ENCODE measurements at places on chromosomes 5 and 9.

- no peak overlapping the region for H3K4me3 ChIP-seq
- no peaks in the 10 kb centered on the region for H3K4me1 ChIP-seq
- no peaks in the 10 kb centered on the region for H3K27me3 ChIP-seq
- H3K27ac ChIP-seq = no peak overlapping the region
- H3K36me3 ChIP-seq = no peaks in the 10 kb centered on the region
Measured at GRCh38 chr5:102971676-102972293, 148.2 kb downstream of the GIN1 start.

DNA sequence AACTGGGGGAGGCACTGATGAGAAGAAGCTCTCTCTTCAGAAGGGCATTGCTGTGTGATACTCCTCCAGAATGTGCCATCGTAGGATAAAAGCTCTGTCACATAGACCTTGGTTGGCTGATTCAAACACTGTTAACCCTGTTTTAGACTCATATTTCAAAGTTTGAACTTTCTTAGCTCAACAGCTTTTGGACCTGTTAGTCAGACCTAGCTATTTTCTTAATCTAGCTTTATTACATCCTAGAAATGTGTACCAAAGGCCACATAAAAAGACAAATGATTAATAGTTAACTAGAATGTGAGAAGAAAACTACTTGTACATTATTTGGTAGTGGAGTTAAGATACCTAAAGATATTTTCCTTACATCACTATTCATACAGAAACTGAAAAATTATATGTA is 4.3 kb downstream of the RHOBTB3 start:
- no peak overlapping the region for H3K4me3 ChIP-seq
- no peak for DNase-seq
- no peak overlapping the region for H3K27ac ChIP-seq
- H3K4me1 ChIP-seq = peaks cover 37% of the 10 kb centered on the region
- peaks cover 12% of the 10 kb centered on the region for H3K36me3 ChIP-seq
- peaks cover 21% of the 10 kb centered on the region for H3K27me3 ChIP-seq

DNA sequence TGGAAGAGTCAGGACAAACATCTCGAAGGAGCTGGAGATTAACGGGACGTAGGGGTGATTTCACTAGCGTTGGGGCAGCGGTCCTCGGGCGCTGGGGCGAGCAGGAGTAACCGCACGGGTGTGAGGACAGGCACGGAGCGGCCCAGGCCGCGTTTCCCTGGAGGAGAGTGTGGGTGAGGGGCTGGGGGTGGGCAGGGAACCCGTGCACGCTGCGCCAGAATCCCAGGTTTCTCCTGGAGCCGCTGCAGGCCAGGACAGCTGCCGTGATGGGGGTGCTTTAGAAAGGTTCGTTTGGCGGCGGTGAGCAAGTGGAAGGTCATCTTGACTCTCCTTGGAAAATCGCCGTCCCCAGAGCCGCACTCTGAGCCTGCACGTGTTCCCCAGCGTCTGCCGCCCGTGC is 290.2 kb upstream of the IRX1 start:
- no peak for DNase-seq
- no peaks in the 10 kb centered on the region for H3K27me3 ChIP-seq
- H3K4me3 ChIP-seq = no peak overlapping the region
- no peaks in the 10 kb centered on the region for H3K36me3 ChIP-seq

DNA sequence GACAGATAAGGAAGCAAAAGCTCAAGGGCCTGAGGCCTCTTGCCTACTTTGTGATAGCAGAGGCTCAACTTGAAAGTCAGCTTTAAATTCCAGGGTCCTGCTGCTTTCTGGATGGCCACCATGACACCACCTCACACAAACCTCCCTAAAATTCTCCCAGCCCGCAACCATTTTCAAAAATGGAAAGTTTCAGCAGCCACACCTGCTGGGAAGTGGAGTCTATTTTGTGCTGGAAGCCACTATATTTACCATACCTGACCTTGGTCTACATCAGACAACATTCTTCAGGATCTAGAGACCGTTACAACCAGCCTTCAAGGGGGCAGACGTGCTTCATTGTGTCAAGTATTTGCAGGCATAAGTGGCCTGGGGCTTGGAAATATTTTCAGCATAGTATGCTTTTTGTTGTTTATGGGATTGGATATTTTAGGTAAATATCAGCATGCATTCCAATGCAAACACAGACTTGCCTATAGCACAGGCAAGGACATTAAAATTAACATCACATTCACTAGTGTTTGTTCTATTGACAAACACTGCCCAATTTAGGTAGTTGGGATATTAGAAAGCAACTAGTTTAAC is 50.9 kb downstream of the BOD1 start:
- peaks cover 12% of the 10 kb centered on the region for H3K36me3 ChIP-seq
- peaks cover 28% of the 10 kb centered on the region for H3K27me3 ChIP-seq
- H3K4me3 ChIP-seq = no peak overlapping the region
- H3K27ac ChIP-seq = no peak overlapping the region
- no peak for DNase-seq
- H3K4me1 ChIP-seq = no peaks in the 10 kb centered on the region

DNA sequence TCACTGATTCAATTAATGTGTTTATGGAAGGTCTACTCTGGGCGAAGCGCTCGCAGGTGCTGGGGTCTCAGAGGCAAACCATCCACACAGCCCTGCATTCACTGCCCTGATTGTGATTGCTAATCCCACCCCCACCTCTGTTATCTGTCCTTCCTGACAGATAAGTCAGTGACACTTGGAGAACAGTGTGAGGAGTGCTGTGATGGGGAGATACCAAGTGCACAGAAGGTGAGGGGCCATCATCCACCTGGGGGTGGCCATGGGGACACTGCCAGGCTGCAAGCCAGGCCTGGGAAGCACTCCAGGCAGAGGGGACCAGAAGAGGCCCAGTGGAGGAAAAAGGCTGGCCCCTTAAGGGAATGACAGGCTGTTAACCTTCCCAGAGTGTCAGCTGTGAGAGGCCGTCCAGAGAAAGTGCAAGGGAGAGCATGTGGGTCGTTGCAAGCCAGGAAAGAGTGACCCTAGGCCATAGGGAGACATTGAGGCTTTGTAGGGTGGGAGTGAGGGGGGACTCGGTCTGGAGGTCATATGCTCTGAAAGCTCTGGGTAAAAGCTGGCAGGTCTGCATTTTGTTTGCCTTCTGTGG is 18.0 kb downstream of the IL9 start:
- peaks cover 10% of the 10 kb centered on the region for H3K27me3 ChIP-seq
- no peaks in the 10 kb centered on the region for H3K4me1 ChIP-seq
- no peaks in the 10 kb centered on the region for H3K36me3 ChIP-seq
- no peak overlapping the region for H3K4me3 ChIP-seq

DNA sequence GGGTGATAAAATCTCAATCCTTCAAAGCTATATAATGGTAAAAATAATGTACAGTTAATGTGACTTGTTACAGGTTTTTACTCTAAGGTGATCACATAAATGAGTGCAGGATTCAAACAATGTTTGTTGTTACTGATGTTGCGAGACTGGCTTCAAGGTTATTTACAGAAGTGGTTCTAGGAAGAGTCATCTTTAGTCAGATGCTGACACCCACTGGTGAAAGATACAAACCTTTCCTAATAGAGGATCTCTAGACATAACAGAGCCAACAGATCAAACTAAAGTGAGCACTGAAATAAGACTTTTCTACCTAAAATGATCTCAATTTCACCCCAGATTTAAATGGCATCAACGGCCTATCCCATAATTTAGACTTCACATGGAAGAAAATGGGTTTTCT is 20.2 kb downstream of the ARSB start:
- no peak overlapping the region for H3K27ac ChIP-seq
- H3K4me1 ChIP-seq = no peaks in the 10 kb centered on the region
- H3K27me3 ChIP-seq = no peaks in the 10 kb centered on the region
- H3K36me3 ChIP-seq = peaks cover 13% of the 10 kb centered on the region
- H3K4me3 ChIP-seq = no peak overlapping the region

DNA sequence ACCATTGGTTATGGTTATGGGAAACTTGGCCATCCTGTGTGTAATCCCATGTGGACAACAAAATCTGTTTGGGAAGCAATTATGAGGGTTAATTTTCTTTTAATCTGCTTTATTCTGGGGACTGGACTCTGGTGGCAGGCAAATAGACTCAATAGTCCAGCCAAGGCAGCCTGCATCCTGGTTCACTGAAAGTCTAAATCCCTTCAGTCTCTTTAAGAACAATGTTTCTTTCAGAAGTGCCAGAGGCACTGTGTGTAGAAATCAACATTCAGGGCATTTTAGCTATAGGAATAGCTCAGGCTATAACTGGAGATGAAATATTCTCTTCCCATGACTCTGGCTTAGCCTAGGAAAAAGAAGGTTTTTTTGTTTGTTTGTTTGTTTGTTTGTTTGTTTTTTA is 118.0 kb downstream of the SPATA31D1 start:
- H3K27ac ChIP-seq = no peak overlapping the region
- DNase-seq = no peak
- no peak overlapping the region for H3K4me3 ChIP-seq
- H3K36me3 ChIP-seq = peaks cover 2% of the 10 kb centered on the region

DNA sequence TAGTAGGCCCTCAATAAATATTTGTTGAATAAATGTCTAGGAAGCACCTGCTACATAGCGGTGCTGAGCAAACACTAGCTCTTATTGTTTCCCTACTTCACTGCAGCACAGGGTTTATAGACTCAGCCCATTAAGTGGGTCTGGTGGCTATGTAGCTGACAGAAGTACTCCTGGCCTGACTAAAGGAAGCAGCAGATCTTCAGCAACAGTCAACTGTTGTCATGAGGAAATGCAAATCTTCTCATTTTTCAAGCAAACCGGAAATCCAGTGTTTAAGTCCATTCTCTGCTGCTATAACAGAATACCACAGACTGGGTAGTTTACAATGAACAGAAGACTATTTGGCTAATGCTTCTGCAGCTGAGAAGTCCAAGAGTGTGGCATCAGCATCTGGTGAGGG is 2.8 kb upstream of the TEX10 start:
- peaks cover 39% of the 10 kb centered on the region for H3K4me1 ChIP-seq
- no peak for DNase-seq
- H3K27ac ChIP-seq = no peak overlapping the region
- H3K27me3 ChIP-seq = no peaks in the 10 kb centered on the region
- H3K4me3 ChIP-seq = no peak overlapping the region
- H3K36me3 ChIP-seq = peaks cover 15% of the 10 kb centered on the region

GRCh38 chr5:18970000-18970399 is 1018.0 kb downstream of the CDH18 start:
- no peaks in the 10 kb centered on the region for H3K27me3 ChIP-seq
- no peak overlapping the region for H3K4me3 ChIP-seq
- H3K4me1 ChIP-seq = no peaks in the 10 kb centered on the region
- no peak overlapping the region for H3K27ac ChIP-seq
- no peaks in the 10 kb centered on the region for H3K36me3 ChIP-seq
- DNase-seq = no peak

DNA sequence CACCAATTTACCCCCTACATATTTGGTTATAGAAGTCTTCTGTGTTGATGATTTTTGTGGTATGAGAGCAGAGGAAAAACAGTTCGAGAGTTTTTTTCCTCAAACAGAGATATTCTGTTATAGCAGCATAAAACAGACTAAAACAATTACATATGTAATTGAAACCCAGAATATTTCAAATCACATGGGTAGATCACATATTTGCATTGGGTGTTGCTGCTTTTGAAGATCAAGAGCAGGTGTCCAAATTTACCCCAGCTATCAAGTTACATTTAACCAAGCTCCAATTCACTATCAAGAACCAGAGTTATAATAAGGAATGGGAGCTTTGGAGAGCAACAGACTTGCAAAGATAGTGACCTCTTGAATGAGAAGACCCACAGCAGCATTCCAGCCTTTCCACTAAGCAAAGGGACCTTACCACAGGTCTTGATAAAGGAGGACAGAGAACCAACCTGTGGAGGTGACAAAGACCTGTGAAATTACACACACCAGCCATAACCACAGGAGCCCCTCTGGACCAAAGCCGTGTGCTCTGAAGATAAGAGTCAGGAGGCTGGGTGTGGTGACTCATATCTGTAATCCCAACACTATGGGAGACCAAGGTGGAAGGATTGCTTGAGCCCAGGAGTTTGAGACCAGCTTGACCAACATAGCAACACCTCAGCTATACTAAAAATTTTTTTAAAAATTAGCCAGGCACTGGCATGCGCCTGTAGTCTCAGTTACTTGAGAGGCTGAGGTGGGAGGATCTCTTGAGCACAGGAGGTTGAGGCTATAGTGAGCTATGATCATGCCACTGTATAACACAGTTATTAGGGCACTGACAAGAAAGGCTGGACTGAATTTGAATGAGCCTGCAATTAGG is 4.0 kb upstream of the CCL28 start:
- no peaks in the 10 kb centered on the region for H3K4me1 ChIP-seq
- no peak for DNase-seq
- H3K36me3 ChIP-seq = no peaks in the 10 kb centered on the region
- no peaks in the 10 kb centered on the region for H3K27me3 ChIP-seq
- no peak overlapping the region for H3K27ac ChIP-seq
- H3K4me3 ChIP-seq = no peak overlapping the region

DNA sequence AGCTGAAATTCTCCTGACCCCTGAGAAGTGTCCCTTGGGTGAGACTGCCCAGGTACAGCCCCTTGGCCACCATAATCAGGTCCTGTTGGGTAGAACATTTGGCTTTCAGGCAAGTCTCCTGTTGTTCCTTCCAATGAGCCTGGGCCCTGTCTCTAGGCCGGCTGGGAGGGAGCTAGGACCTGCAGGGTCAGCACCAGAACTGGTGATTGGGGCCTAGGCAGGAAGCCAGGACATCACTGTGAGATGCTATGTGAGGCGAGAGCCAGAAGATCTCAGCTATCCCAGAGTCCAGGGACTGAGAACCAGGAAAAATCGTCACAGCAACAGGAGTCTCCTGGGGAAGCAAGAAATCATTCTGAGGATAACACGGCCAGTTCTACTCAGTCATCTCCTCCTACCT is 51.5 kb downstream of the PCDH1 start:
- H3K36me3 ChIP-seq = no peaks in the 10 kb centered on the region
- H3K27ac ChIP-seq = no peak overlapping the region
- DNase-seq = no peak
- H3K4me3 ChIP-seq = no peak overlapping the region

DNA sequence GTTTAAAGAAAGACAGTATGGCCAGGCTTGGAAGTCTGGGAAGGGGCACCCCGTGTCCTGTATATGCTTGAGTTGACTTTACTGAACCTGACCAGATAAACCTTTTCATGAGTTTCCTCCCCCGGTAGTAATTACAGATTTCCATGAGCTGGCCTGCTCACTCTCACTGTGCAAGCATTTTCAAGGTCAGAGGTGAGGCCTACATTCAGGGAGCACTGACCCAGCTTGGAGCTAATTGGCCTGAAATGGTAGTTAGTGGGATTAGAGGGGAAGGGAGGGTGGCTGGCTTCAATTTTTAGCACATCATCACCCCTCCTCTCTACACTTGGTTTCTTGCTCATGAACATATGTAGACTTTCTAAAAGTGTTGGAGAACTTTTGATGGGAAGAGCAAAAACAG is 99.2 kb downstream of the PSAT1 start:
- H3K27ac ChIP-seq = no peak overlapping the region
- H3K36me3 ChIP-seq = no peaks in the 10 kb centered on the region
- no peaks in the 10 kb centered on the region for H3K27me3 ChIP-seq
- H3K4me3 ChIP-seq = no peak overlapping the region

GRCh38 chr9:29066141-29066640 is 1492.9 kb upstream of the C9orf72 start:
- no peak overlapping the region for H3K4me3 ChIP-seq
- no peak for DNase-seq
- no peaks in the 10 kb centered on the region for H3K36me3 ChIP-seq
- H3K4me1 ChIP-seq = no peaks in the 10 kb centered on the region
- H3K27me3 ChIP-seq = no peaks in the 10 kb centered on the region

Measured in stimulated activated naive B cell treated with anti-CD40 and anti-IgM and Interleukin-4, amounts not matched to agents 10 μg/mL and 1 μg/mL and 100 μg/mL, for 72 hours (primary cell).